LHCN-M2 (cell line): ENCODE measurements at places on chromosomes 4 and X.
A peak's percentile ranks its signal among the peaks of the same experiment; 100 is the strongest.

- no peak for DNase-seq
These were observed 12.5 kb upstream of the CASK start for GRCh38 chrX:41935832-41936231.

DNA sequence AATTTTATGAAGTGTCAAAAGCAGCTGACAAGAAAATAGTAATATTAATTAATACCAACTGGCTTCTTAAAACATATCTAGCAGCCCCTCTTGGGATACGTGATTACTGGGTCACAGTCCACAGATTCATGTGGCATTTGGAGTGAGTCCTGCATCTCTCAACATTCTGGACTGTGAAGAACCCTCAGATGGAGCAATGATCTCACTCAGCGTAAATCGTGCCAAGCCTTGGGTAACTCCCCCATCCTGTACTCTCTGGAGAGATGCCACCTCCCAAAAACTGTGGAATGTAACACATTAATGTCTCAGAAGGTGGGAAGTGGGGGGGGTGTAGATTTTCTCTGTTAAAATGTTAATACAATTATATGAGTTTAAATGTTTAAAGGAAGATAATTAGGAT, 118.2 kb upstream of the IQCM start:
- no peak for DNase-seq

- DNase-seq, result no peak
These were observed 815 bp downstream of the HCCS start for GRCh38 chrX:11111947-11112346.

GRCh38 chr4:78337244-78338020, 214.1 kb upstream of the ANXA3 start:
- DNase-seq, result no peak

DNA sequence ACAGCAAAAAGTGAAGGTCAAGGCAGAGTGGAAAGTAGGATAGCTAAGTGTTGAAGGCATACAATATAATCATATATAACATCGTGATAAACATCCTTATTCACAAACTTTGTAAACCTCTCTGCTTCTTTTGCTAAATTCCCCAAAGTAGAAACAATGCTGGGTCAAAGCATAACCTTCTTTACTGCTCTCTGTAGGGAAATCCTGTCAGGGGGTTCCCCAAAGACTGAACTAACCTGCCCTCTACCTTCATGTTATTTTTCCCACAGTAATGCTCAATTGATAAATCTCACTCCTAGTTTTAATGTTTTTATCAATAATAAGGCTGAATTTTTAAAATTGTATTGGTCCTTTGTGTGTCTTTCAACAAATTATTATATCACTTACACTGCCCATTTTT, 55.7 kb downstream of the DCHS2 start:
- no peak for DNase-seq

DNA sequence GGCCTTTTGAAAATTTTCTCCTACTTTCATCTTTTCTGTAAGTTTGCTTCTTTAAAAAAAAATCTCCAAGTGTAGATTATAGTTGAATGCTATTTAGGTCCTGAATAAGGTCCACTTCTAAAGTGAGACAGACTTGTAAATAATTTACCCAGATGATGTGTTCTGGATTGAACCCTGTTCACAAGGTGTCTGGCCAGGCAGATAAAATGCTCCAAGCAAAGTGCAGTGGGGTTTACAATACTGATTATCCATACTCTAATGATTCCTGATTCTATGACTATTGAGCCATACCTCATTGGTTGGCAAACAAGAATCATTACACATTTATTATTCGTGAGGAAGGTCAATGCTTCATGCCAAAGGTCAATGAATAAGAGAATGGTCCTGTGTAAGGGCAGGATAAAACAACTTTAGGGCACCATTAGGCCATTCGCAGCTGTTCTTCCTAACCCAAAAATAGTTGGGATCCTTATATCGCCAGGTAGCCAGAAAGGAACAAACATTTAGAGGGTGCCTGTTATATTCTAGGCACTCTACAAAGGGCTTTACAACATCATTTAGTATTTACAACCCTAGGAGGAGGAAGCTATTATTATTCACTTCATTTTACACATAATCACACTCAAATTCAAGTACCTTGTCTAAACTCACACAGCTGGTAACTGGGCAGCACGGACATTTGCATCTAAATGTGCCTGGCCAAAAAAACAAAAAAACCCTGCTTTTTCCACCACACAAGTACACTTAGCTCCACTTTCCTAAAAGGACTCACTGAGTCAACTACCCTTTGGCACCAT, 18.6 kb upstream of the SAT1 start:
- DNase-seq, result no peak

DNA sequence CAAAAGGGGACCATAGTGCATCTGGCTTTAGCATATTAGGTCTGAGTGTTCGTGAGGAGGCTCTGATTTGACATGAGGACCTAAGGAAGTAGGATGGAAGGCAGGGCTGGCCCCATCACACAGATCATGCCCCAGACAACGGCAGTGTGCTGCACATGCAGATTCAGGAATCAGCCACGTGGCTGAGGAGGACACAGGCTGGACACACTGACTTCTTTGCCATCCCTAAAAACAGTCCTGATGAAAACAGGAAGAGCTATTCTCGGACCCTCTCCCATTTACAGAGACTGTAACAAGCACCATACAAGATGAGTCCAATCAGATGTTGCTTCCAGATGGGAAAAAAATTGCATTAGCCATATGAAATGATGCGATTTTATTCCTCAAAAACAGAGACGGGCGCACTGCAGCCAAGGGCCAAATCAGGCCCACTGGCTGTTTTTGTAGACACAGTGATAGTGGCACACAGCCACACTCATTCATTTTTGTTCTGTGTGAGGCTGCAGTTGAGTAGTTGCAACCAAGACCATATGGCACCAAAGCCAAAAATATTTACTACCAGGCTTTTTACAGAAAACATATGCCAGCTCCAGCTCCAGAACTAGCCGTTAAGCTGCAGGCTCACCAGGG, 41.0 kb downstream of the ACSL1 start:
- no peak for DNase-seq

DNA sequence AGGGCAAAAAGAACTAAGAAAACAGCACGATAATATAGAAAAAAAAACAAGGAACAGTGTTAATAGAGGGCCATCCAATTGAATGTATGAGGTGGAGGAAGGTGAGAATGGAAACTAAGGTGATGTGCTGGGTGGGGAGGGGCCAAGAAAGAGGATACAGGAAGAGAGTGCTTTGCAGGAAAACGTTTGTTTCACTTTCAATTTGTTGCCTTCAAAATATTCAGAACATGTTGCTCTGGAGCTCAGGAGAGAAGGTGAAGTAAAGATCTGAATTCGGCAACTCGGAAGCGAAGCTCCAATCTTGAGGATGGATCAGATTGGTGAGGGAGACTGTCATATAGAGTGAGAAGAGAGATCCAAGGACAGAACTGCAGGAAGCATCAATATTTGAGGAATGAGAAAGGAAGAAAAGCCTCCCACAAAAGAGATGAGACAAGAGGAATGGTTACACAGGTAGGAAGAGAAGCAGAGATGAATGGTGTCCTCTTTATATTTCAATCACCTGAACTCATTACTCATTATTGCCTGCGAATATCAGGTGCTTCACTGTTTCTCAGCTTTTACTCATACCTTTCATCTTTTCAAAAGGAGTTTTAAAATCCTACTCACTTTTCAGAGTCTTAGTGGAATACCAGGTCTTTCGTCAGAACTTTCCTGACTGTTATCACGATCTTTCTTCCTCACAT, 14.7 kb upstream of the SEC24D start:
- peak; percentile 22 for DNase-seq

DNA sequence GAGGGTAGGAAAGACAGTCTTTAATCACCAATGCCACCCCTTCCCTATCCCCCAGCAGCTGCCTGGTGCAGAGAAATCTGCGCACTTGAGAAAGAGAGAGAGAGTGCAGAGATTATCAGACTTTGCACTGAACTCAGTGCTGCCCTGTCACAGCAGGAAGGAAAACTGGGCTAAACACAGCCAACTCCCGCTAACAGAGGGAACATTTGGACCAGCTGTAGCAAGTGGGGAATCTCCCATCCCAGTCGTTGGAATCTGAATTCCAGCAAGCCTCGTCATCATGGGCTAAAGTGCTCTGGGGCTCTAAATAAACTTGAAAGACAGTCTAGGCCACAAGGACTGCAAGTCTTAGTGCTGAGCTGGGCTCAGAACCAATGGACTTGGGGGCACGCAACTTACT, 168.7 kb downstream of the DLG3 start:
- peak; percentile 12 for DNase-seq

- no peak for DNase-seq
These were observed 20.4 kb upstream of the FBXW7 start for GRCh38 chr4:152556283-152556682.

GRCh38 chr4:6502147-6502546, 29.7 kb upstream of the PPP2R2C start:
- no peak for DNase-seq

GRCh38 chrX:258291-259040, 22.7 kb upstream of the PLCXD1 start:
- no peak for DNase-seq

DNA sequence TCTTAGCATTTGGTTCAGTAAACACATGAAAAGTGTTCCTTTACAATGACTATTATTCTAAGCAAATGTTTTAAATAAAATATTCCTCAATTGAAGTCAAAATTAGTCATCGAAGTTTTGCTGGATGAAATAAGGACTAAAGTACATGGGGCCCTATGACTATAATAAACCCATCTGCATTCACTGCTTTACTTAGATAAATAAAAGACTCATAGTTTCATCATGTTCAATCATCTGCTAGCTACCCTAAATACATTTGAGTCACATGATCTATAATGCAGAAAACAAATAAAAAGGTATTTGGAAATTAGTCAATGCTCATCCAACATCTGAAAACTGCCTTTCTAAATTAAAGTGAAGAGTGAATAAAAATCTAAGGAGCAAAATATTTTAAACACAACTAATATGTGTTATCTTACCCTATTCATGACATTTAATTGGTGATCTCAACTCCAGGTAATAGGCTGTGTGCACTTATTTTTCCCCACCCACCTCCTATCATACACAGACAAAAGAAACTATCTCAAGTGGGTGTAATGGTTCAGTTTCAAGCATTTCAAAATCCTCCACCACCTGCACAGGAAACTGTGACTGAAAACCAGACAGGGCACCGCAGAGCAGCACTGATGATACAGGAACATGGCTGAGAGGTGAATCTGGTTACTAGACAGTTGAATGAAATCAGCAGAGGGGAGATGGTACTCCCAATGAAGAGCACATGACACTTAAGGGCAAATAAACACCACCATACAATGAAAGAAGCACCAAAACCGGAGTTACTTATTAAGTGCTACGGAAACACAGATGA, 78.6 kb downstream of the CAMK2D start:
- peak; percentile 62 for DNase-seq

DNA sequence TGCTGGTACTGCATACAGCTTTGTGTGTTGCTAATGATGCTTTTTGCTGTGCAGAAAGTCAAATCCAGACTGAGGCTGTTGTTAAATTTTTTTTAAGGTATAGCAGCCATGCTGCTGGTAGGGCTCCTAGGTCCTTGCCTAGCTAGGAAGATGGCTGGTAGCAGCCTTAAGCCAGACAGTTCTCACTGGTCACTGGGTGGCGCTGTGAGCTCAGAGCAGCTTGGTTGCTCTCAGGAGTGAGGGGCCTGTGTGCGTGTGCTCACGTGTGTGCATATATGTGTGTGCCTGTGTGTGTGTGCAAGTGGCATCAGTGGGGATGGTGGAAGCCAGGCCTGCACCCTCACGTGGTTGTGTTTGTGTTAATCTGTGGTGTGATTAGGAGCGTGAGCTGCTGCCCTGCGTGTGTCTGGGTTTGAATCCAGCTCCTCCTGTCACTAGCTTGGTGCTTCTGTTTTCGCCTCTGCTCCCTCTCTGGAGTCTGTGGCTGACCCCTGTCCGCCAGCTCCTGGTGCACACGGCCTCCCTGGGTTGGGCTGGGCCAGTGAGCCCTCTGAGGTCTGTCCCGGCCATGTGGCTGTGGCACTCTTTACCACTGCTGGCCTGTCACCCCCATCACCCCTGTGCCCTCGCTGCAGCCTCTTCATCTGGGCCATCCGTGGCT, 46.1 kb downstream of the SORCS2 start:
- no peak for DNase-seq

DNA sequence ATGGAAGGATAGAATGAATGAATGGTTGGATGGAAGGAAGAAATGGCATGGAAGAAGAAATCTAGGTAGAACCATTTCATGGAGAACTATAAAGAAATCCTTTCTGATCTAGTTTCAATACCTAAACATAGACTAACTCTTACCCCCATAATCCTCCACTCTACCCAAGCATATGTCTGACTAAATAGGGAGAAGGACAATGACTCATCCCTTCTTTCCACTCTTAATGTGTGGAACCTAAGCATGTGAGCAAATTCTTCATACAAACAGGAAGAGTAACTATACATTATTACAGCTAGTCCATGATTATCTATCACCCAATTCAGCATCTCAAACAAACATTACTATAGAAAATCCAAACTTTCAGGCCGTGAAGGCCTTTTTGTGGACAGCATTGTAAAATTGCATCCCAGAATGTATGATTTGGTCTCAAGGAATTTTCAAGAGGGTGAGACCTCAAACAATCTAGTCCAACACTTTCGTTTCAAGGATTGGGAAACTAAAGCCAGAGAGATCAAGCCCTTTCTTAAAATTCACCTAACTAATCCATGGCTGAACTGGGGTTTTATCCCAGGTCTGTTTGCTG, 11.2 kb downstream of the C1QTNF7 start:
- peak; percentile 37 for DNase-seq

DNA sequence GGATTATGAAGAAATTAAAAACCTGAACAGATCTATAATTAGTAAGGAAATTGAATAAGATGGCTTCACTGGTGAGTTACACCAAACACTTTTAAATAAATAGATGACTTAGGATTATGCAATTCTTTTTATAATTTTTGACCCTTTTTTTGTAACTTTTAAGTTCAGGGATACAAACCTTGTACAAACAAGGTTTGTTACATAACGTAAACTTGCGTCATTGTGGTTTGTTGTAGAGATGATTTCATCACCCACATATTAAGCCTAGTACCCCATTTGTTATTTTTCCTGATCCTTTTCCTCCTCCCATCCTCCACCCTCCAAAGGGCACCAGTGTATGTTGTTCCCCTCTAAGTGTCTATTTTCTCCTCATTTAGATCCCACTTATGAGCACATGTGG, 75.7 kb downstream of the CPEB2 start:
- peak; percentile 83 for DNase-seq

GRCh38 chrX:54994668-54995351, 822 bp upstream of the PFKFB1 start:
- DNase-seq, result no peak

GRCh38 chrX:150291014-150291413, 72.1 kb upstream of the MAMLD1 start:
- DNase-seq, result no peak

- no peak for DNase-seq
These were observed 46.9 kb downstream of the SUPT20HL2 start for GRCh38 chrX:24266996-24267395.
